ENCODE measurements at places on chromosomes 1 and 21.

DNA sequence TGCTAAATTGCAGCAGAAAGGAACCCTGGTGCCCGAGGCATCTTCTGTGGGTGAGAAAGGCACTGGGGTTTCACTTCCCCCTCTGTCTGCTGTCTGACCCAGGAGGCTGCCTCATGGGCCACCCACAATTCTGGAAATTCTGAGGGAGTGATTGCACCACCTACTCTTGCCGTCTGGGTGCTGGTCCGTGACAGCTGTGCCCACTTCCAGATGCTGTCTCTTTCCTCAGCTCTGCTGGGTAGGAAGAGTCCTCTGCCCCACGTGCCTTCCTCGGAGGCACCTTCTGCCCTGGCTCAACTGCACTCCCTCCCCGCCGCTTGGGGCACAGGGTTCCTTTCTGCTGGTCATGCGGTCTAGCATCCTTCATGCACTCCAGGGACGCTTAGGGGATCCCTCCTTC, 96.3 kb downstream of the ARHGEF10L start:
- DNase-seq, result no peak

DNA sequence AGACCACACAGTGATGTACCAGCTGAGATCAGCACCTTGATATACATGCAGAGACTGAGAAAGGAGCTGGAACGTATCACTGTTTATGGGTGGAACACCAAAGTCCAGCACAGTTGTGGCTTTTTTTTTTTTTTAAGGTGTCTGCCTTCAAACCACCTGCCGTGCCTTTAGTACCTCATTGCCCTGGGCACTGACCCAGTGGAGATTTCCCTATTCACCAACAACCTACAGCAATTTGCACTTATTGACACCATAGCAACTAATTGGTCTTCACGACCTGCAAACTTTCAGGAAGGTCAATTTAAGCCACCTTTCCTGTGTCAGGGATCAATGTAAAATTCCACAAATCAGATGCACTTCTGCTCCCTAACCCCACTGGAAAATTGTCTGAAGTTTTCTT, 181.6 kb upstream of the ADGRL2 start:
- no peak for DNase-seq

DNA sequence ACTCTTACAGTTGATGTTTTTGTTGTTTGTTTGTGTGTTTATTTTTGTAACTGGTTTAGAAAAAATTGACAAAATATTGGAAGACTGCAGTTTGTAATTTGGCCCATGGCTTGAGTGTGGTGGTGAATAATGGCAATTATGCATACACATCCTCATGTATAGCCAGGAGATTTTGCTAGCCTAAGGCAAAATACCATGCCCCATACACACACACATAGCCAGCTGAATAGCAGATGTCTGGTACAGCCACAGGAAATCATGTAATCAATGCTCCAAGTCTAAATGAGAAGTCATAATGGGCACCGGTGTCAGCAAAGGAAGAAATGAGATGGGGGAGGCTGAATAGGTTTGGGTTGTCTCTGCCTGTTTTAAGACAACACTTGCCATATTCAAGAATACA, 135.2 kb upstream of the COA6 start:
- no peak for DNase-seq

GRCh38 chr21:45819478-45820170, 161.9 kb upstream of the COL6A1 start:
- no peak for DNase-seq

GRCh38 chr1:24769656-24770651, 24.7 kb downstream of the CLIC4 start:
- DNase-seq, result no peak

Data from stimulated activated CD8-positive, alpha-beta memory T cell treated with anti-CD3 and anti-CD28 coated beads, Interleukin-4, amount 100 ng/mL, for 1 hour (primary cell).